ENCODE measurements at places on chromosomes 2 and 18.

GRCh38 chr18:24735624-24736231 lies 275.3 kb downstream of the HRH4 start:
- no peak for DNase-seq

DNA sequence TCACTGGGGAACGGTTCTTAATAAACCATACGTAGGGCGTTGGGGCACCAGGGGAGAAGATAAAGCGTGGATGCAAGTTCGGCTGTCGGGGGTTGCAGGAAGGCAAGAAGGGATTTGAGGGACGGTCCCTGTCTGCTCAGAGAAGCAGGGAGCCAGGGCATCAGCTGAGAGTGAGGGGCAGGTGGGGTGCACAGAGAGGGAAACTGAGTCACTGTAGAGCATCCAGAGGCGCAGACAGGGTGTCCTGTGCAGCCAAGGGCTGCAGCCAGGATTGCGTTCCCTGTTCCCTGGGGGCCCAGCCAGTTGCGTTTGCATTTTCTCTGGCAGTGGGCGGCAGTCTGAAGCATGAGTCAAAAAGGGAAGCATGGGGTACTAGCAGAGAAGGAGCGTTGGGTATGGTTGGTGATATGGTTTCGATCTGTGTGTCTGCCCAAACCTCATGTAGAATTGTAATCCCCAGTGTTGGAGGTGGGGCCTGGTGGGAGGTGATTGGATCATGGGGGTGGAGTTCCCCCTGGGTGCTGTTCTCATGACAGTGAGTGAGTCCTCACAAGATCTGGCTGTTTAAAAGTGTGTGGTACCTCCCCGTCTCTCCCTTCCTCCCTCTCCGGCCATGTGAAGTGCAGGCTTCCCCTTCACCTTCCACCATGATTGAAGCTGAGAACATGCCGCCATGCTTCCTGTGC lies 202.9 kb downstream of the NDUFA10 start:
- no peak for DNase-seq

DNA sequence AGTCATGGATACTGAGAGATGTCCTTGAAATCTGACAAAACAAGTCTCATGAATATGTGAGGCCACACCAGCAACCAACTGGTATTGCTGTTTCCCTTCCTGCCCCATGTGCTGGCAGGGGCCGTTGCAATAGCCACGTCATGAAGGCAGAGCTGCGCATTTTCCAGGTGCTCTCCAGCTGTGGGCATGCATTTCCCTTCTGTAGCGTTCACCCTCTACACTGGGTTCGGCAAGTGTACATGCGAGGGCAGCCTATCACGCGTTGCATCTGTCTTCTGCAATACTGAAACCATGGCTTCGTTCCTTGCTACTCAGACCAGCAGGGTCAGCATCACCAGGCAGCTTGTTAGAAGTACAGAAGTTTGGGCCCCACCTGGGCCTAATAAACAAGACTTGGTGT lies 17.4 kb downstream of the ARL4C start:
- no peak for DNase-seq

- DNase-seq, result no peak
Observed at GRCh38 chr18:21004726-21005125, 106.9 kb downstream of the ROCK1 start.

GRCh38 chr18:35642802-35643201 lies 61.3 kb downstream of the GALNT1 start:
- no peak for DNase-seq

DNA sequence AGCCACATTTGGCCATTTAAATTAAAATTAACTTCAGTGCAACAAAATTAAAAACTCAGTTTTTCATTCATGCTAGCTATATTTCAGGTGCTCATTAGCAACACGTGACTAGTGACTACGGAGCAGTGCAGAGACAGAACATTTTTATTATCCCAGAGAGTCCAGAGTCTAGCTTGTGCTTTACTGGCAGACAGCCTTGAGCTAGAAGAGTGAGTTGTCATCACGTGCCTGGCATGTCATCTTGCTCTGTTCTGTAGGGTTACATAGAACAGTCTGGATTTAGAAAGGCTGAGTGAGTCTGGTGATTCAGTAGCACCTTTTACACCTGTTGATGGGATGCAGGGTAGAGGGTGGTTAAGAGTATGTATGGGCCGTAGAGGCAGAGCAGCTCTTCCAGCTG lies 136.9 kb upstream of the IL1R2 start:
- DNase-seq, result no peak

- no peak for DNase-seq
Observed at GRCh38 chr2:165725421-165725820, 68.6 kb downstream of the GALNT3 start.

DNA sequence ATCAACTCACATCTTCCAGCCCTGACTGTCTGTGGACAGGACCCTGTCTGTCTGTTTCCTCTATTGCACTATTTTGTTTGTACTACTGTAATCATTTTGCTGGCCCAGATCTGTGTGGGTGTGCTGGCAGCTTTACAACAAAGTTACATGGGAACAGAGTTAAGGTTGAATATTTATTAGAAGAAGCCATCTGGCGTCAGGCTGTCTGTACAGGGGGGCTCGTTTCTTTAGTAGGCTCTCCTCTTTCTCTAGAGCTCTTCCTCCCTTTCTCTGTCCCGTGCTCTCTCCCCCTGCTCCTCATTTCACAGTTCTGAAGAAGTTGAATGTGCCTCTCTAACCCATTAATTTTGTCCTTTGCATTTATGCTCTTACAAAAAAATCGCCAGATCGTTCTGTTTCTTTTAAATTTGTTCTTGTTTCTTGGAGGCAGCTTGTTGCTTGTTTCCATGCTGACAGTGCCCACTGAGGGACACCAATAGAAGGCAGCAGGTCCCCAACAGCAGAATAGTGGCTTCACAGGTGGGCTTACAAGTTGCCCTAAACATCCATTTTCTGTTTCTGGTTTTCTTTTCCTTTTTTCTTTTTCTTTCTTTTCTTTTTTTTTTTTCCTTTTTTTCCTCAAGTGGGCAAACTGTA lies 315.2 kb upstream of the ZEB2 start:
- DNase-seq, result no peak

- peak; percentile 10 for DNase-seq
Observed at GRCh38 chr2:29309090-29310029, 194.1 kb downstream of the CLIP4 start.

DNA sequence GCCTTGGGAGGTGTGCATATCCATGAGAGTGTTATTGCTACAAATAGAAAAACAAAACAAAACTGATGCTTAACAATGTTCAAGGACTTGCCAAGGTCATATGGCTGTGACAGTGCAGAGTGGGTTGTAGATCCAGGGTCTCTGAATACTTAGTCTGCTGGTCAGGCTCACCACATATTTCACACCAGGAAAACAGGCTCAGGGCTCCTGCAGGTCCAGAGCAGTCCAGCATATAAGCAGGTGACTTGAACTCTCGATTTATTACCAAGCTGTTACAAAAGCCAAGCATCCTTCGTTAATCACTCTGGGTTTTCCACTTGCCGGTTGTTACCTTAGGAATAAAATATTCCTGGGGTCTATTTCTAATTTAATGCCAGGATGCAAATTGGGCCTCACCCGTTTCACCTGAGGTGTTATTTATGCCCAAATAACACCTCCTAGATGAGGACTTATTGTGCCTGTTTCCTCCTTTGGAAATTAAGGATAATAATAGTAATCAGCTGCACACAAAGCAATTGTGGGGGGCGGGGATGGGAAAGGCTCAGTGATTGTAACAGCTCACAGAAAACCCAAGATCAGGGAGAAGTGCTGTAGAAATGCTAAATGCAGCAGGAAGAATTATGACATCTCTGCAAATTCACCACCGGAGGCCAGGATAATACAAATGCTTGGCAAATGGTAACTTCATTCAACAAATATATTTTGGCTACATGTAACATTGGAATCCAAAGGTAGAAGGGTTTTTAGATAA lies 72.9 kb downstream of the TMEM182 start:
- no peak for DNase-seq

DNA sequence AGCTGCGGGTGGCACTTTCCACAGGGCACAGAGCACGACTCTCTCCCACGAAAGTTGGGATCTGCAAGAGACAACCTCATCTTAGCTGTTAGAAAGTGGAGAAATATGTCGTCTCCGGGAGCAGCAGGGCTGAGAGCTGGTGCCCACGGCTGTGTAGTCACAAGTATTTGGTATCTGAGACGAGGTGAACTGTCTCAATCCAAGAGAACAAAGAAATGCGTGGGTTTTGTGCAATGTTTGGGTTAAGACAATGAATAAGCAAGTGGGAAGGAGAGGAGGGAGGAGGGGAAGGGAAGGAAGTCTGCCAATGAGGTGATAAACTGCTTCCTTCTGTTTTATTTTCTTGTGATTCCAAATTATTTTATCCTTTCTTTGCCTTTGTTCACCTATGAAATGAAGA lies 18.0 kb downstream of the DYTN start:
- no peak for DNase-seq

GRCh38 chr18:24630346-24630880 lies 170.0 kb downstream of the HRH4 start:
- DNase-seq, result no peak

- no peak for DNase-seq
Observed at GRCh38 chr2:195646424-195646823, 10.6 kb upstream of the SLC39A10 start.

GRCh38 chr2:177180269-177181000 lies 32.2 kb upstream of the HNRNPA3 start:
- no peak for DNase-seq

DNA sequence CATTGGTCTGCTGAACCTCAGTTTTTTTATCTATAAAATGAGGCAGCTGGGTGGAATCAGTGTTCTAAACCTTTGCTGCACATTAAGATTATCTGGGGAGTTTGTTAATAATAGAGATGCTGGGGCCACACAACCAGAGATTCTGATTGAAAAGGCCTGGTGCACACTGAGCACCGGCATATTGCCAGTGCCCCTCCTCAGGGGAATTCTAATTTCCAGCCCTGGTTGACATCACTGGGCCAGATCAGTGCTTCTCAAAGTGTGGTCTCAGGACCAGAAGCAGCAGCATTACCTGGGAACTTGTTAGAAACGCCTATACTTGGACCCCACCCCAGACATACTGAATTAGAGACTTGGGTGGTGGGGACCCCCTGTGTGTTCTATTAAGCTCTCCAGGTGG lies 112.5 kb downstream of the SETBP1 start:
- DNase-seq, result no peak

GRCh38 chr2:36411962-36412444 lies 56.4 kb downstream of the CRIM1 start:
- DNase-seq, result no peak

DNA sequence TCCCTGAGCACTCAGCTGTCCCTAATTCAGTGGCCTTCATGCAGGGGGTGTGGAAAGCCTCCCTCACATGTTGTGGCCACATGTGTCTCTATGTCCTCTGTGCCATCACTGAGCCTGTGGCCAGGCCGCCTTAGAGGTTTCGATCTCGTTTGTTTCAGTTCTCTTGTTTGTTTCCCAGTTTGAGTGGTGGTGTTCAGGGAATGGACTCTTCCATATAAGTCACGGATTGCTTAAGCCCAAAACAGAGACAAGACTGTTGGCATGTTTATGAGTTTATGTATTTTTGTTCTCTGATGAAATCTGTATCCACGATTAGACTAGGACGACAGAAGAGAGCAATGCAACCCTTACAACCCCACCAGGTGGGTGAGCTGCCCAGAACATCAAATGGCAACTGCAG lies 134.5 kb downstream of the CCBE1 start:
- DNase-seq, result no peak

GRCh38 chr2:62475172-62476011 lies 30.6 kb downstream of the TMEM17 start:
- DNase-seq, result no peak

GRCh38 chr2:108583903-108584520 lies 49.7 kb downstream of the LIMS1 start:
- DNase-seq, result peak; percentile 45

DNA sequence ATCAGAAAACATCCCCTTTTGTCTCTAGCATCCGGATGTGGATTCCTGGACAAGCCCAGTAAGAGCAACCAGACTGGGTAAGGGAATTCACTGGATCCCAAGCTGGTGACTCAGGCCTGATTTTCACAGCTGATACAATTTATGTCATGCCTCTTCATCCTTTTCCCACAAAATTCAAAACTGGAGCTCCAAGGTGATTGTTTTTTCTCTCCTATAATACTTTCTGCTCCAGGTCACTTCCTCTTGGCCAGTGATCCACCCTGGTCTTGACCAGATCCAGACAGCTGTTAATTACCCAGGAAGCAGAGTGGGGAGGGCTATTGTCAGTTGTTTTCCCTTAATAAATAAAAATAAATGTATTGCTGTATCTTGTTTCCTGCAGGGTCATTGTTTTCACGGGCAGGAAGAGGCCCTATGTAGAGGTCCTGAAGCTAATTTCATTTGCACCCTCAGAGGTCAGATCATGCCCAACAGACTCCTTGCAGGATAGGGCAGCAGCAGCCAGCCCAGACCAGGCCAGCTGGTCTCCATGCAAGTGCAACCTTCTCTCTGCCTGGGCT lies 57.6 kb downstream of the EVA1A start:
- DNase-seq, result no peak

GRCh38 chr2:202060218-202060617 lies 12.8 kb upstream of the KIAA2012 start:
- no peak for DNase-seq

DNA sequence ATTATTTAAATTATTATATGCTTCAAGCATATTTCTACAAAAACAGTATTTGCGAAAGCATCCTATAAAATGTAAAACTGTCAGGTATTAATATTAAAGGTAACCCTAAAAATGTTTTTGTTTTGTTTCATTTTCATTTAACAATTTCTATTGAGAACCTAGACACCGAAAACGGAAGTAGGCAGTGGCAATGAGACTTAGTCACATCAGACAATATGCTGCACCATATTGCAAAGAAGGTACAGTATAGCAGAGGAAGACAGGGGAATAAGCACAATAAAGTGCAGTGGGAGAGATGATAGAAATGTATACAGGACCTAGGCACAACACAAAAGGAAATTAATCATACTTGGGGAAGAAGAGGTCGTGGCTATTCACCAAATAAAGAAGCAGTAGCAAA lies 12.2 kb downstream of the SCN1A start:
- no peak for DNase-seq

- no peak for DNase-seq
Observed at GRCh38 chr18:49910986-49911385, 97.7 kb upstream of the ACAA2 start.

DNA sequence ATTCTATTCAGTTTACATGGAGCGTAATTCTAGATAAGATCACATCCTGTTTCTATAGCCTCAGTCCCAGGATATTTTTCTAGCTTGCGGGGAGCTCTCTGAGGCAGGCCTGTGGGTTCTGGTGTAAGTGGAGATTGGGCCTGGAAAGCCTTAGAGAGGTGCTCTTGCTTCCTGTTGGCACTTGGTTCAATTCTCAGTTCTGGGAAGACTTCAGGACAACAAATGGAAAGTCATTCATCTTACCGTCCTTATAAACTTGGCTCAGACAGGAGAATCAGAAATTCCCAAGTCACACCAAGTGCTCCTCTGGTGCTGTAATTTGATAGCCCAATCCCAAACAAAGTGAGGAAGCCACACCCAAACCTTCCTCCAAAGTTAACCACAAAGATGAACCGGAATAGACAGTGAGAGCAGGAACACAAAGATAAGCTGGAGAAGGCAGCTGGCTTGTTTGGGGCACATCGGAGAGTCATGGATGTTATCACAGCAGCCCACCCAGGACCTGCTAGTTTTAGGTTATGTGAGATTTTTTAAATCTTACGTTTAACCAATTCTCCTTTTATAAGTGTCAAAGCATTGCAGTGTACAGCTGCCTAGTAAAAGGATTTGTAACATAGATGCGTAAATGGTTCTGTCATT lies 144.3 kb upstream of the MAP3K20 start:
- no peak for DNase-seq

Measured in effector memory CD4-positive, alpha-beta T cell (primary cell).